Right lung (tissue), 10 donors: ENCODE measurements at places on chromosomes 3 and 15. TPM values are rescaled to one million over a fixed set of nuclear protein-coding genes. Genes with fewer than 3 reads are reported as not detected.

Gene KBTBD8
- polyA plus RNA-seq, result 0.97 TPM

Gene GOLGA6L4
- polyA plus RNA-seq, result 22.4 TPM

Gene MAP1A
- polyA plus RNA-seq, result 9.3 TPM

Gene PROK2
- polyA plus RNA-seq, result 0.12 TPM

Gene MINAR1
- polyA plus RNA-seq, result 0.93 TPM

Gene BOC
- polyA plus RNA-seq, result 37.4 TPM
